ENCODE measurements at places on chromosomes 5 and 9.

GRCh38 chr9:133842721-133843227, 104.6 kb upstream of the SARDH start:
- DNase-seq, result no peak

DNA sequence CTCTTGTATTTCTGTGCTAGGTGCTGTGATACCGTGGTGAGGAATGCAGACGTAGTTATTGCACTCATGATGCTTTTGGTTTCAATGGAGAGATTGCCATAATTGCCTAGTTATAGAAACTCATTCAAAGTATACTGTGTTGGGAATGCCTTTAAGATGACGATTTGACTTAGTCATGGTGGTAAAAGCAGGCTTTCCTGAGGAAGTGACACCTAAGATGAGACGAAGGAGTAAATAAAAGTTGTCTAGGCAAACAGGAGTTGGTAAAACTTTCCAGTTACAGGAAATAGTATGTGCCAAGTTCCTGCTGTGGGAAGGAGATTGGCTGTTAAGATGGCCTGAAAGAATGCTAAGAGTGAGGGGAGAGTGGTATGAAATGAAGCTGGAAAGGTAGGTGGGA, 48.1 kb downstream of the FOCAD start:
- DNase-seq, result no peak

GRCh38 chr9:16348531-16348930, 521.9 kb downstream of the BNC2 start:
- DNase-seq, result no peak

- DNase-seq, result peak; percentile 57
These were observed 152.1 kb downstream of the FSTL4 start for GRCh38 chr5:133460172-133460758.

DNA sequence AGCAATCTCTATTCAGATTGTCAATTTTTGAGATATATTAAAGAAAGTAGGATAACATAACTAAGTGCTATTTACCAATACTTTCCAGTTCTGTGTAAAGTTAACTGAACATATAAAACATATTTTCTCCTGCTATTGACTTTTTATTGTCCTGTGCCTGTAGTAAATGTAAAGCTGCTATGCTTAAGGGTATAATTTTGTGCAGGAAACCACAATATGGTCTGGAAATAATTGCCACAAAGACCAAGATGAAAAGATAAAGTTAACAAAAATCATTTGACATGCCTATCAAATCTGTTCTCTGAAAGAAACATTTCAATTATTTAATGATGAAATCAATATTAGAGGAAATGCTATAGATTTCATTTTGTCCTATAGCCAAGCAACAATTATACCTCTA, 121.3 kb downstream of the FGF10 start:
- no peak for DNase-seq

DNA sequence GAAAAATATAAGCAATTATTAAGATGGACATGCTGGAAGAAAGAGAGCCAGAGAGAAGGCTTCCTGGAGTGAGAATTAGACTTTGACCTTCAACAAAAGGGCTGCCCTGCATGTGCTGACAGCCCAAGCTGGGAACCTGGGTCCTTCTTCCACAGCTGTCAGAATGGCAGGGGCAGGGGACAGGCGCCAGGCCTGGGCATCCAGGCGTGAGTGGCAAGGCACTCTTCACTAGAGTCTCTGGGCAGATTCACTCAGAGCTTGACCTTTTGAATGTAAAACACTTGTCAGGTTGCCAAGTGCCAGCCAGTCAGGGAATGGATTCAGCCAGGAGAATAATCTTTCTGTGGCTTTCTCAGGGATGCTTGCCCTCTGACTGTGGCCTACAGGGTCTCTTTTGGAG, 119.1 kb upstream of the CLINT1 start:
- no peak for DNase-seq

DNA sequence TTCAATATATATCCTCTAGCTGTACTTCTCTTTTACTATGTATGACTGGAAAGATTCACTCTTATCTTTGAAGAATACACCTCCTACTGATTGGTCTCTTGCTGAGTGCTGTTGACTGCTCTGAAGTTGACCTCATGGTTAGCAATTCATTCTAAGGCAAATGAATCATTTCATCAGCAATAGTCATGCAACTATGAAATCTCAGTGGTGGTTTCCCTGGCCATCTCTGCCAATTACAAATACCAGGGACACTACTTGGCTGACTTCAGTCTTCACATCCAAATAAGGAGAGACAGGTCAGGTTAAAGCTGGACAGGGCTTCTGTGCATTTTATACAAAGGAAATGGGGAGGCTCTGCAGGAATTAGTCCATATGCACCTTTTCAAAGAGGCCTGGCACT, 333.5 kb upstream of the ACTBL2 start:
- DNase-seq, result no peak

DNA sequence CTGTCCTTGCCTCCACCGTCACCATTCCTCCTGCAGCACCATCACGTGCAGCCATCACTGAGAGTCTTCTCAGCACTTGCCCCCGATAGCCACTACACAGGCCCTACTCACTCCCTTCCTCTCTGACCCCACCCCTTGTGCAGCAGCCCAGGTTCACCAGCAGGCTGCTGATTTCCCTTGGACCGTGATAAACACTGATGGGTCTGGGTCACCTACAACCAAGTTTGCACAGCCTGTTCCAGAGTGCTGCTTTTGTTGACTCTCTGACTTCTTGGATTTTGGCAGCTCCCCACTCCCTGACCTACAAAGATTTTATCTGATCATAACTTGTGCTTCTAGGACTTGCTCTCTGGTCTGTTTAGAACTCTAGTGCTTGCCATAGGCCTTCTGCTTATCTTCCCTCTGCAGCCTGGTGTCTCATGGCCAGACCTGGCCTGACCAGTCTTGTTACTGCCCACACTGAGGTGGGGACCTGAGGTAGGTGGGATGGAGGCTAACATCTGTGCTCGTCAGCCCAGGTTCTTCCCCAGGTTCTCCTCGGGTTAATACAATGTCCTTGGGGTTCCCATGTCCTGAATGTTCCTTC, 109.3 kb downstream of the TARS1 start:
- no peak for DNase-seq

- no peak for DNase-seq
These were observed 217.5 kb upstream of the SGCD start for GRCh38 chr5:156109317-156110023.

DNA sequence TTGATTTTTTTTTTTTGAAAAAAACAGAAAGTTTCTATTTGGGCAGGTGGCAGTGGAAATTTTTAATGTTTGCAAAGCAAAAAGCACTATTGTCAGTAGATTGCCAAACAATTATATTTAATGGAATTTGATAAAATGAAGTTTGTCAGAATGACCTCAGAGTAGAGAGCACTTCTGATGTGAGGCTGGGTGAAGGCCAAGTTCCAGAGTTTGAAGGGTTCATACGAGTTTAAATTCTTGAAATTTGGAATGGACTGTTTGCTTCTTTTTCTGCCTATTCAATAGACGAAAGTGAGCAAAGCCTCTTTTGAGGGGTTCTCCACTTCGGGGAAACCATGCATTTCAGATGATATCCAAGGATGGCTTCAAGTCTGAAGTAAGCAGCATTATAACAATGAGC, 7.4 kb downstream of the SHC3 start:
- no peak for DNase-seq

DNA sequence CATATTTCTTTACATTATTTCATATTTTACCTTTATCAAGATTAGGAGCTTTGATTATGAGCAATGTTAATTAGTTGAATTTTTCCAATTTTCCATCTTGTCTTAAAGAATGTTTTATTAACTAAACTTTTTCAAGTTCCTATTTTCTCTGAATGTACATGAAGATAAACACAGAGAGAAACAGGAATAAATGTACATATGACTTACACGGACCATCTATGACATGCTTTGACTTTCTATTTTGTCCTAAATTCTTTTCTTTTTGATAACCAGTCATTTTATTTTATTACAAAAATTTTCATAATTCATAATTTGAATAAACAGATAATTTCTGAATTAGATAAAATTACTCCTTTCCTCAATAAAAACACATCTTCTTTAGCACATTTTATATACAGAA, 1038.8 kb upstream of the ARRDC3 start:
- no peak for DNase-seq

DNA sequence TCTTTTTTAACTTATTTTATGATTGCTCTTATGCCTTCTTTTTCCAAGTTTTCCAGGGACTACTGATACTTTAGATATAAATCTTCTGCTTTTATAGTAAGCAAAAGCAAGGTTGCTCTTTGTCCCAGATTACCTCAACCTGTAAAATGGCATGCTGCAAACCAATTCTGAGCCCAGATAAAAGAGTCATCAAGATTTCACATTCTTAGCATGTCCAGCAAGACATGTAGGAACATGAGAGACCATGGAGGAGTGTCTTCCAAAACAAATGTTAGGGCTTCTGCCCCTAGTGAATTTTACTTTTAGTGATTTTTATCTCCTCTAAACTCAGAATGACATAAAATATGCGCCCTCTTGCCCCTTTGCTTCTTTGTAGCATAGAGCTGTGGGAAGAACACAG, 7.0 kb upstream of the CDC20B start:
- DNase-seq, result no peak

DNA sequence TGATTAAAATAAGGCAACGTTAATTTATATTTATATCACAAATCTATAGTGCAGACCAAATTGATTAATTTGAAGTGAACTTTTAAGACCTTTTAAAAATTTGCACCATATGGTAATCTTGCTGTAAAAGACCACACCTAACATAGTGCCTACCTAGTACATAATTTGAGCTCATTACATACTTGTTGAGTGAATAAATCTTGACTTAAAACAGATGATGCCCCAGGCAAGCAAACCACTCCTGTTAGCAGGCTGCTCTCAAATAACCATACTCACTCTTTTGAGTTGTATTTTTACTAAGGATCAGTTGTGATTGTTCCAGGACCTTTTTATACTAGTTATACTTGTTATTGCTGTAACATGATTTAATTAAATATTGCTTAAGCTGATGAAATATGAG, 27.2 kb downstream of the CMYA5 start:
- no peak for DNase-seq

Data from stimulated activated naive CD8-positive, alpha-beta T cell treated with anti-CD3 and anti-CD28 coated beads, Interleukin-15, amount 100 ng/mL, for 72 hours (primary cell).